ENCODE measurements at places on chromosomes 6 and 20. TPM values are rescaled to one million over a fixed set of nuclear protein-coding genes. Genes with fewer than 3 reads are reported as not detected.

DNA sequence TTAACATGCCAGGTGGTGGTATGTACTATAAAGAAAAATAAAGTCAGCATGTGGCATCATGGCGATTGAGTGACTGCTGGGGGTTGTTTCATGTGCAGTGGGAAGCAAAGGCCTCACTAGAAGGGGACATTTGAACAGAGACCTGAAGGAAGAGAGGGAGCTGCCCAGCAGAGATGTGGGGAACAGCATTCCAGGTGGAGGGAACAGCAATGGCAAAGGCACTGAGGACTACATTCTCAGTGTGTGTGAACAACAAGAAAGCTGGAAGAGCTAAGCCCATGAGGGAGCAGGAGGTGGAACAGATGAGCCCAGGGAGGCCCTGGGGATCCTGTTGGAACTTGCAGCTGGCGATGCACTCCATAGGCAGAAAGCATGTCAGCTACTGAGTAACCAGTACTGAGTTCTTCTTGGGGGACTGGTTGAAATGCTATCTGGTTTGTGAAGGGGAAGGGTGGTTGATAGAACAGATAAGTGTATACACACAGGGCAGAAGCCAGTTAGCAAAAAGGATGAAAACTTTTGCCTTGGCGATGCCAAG is 29.2 kb downstream of the NOX3 start:
- no peak for DNase-seq

DNA sequence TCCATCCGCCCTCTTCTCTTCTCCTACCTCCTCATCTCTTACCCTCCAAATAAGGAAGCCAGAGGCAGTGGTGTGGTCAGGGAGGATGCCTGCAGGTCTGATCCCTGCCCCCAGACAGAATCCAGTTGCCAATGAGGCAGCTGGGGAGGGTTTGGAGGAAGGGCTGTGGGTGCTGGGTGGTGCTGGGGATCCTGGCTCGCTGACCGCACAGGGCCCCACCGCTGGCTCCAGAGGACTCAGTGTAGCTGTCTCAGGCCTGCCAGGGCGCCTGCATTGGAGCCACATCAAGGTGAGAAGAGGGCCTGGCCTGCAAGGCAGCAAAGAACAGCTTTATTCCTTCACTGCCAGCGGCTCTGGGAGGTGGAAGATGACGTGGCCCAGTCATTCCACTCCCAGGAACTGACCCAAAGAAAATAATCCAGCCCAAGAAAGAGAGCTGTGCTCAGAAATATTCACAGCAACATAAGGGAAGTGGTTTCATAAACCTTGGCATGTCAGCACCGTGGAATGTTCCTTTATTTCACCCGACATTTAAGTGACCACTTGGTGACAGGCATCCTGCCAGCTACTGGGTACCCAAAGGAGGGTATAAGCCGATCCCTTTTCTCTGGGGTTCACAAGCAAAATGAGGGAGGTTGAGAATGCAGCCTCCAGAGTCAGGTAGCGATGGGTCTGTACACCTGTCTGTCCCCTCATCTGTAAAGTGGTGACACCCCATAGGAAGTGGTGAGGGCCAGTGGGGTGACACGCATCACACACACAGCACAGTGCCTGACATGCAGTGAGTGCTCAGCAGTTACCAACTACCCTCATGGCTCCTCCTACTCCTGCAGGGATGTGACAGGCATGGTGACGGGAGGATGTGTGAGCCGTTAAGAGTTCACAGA is 125.1 kb downstream of the SNX5 start:
- DNase-seq: no peak

DNA sequence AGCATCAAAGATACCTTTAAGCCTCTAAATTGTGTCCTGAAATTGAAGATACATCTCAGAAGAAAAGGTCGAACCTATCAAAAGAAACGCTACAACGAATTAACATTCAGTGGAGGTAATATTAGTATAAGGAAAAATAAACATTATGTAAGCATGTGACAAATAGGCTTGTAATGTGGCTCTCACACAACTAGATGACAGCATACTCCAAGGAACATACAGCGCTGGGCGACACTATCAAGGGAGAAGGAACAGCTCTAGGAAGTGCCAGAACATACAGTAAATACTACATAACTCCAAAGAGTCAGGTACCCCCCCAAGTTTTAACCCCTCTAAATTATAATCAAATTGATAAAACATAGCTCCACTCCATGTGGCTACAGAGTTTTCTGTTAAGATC is 103.5 kb downstream of the LAMP5 start:
- DNase-seq: peak; percentile 35

KCNB1 gene
- 0.41 TPM for total RNA-seq

GRCh38 chr20:16732506-16733152 is 2.8 kb downstream of the SNRPB2 start:
- DNase-seq: no peak

COL11A2 gene
- 0.48 TPM for total RNA-seq

DNA sequence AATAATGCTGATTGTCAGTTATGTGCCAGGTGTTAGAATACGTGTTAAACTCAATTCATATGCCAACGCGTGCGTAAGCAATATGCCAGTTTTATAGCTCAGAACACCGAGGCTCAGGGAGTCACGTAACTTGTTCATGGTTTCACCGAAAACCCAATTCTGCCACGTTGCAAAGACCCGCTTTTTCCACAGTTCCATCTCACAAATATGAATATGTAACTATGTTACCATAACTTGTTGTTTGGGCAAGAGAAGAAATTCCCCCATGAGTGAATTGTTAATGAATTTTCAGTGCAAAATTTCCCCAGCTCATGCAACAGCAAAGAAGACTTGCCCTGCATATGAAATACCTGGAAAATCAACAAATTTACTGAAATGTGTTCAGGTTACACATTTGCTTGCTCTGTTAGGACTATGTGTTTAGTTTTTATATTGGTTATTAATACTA is 30.1 kb downstream of the SF3B5 start:
- no peak for DNase-seq

TPBG gene
- total RNA-seq: 45.5 TPM

DNA sequence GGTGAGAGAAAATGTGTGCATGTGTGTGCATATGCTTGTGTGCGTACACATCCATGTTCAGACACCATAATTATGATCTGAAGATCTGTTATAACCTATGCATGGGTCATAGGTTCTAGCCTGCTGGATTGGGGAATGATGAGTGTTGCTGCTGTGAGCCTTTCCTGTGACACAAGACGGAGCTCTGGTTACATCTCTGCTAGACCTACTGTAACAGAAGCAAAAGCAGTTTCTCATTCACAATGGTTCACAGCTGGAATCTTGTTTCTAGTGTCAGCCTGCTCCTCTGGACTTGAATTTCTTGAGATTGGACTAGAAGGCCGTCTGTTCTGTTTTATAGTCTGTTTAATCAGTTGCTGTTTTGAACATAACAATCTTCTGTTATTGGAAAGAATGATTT is 40.1 kb downstream of the DEFB114 start:
- DNase-seq: peak; percentile 23

SDCBP2 gene
- 1.1 TPM for total RNA-seq

MEI4 gene
- total RNA-seq: 0.38 TPM

HTR1E gene
- not detected for total RNA-seq

ZC2HC1B gene
- total RNA-seq: not detected

SLC2A10 gene
- total RNA-seq: 7.4 TPM

DNA sequence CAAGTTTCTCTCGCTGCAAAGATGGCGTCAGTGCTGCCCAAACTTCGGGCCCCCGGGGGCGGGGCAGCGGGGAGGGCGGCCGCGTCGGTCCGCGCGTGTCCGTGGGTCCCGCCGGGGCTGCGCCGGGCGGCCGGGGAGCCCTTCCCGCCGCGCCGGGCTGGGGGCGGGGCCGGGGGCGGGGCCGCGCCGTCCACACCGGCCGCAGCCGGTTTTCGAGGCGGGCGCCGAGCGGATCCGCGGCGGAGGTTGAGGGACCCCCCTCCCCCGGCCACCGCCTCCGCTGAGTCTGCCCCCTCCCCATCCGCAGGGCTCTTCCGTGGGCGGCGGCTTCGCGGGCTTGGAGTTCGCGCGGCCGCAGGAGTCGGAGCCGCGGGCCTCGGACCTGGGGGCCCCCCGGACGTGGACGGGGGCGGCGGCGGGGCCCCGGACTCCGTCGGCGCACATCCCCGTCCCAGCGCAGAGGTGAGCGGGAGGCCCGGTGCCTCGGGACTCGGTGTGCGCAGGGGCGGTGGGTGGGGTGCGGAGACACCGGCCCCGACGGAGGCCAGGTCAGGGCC is 572 bp downstream of the SLC2A4RG start:
- DNase-seq: peak; percentile 97

DNA sequence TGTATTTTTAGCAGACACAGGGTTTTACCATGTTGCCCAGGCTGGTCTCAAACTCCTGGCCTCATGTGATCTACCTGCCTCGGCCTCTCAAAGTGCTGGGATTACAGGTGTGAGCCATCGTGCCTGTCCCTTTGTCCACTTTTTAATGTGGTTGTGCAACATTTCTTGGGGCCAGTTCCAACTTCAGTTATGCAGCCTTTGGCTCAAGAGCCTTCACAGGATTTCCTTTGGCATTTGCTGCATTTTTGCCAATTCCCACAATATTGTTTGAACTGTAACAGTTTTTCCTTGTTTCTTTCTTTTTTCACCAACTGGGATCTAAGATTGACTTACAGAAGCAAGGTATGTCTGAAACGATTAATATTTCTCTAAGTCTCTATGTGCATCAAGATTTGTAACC is 63.6 kb downstream of the EDN1 start:
- DNase-seq: no peak

DNA sequence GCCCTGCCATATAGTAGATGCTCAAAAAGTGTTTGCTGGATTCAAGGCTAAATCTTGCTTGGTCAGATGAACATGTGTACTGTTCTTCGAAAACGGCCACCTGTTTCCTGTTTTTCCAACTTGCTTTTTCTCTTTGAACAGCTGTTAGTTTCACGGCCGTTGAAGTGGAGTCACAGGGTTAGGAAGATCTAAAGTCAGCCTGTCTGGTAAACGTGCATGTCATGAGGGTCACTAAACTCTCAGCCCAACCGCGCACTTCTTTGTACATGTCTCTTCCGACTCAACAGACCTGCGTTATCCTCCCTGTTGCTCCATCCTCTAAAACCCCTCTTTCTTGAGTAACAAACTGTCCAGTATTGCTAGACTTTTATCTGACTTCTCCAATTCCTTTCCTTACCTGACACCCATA is 93.2 kb upstream of the MAN1A1 start:
- DNase-seq: no peak

DNA sequence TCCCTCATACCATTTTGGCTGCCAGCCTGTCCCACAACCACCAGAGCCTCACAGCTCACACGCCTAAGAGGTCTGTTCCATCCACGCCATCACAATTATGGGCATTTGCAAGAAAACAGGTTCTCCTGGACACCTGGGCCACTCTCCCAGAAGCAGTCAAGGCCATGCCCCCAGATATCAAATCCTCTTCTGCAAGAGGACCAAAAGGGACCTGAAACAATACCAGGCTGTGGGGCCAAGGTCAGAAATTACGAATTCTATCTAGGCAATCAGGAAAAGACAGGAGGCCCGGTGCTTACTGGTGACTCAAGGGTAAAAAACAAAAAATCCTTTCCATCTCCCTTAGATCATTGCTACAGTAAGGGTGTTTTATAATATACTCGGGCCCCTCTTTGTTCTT is 69.8 kb downstream of the ZMYND8 start:
- no peak for DNase-seq

DNA sequence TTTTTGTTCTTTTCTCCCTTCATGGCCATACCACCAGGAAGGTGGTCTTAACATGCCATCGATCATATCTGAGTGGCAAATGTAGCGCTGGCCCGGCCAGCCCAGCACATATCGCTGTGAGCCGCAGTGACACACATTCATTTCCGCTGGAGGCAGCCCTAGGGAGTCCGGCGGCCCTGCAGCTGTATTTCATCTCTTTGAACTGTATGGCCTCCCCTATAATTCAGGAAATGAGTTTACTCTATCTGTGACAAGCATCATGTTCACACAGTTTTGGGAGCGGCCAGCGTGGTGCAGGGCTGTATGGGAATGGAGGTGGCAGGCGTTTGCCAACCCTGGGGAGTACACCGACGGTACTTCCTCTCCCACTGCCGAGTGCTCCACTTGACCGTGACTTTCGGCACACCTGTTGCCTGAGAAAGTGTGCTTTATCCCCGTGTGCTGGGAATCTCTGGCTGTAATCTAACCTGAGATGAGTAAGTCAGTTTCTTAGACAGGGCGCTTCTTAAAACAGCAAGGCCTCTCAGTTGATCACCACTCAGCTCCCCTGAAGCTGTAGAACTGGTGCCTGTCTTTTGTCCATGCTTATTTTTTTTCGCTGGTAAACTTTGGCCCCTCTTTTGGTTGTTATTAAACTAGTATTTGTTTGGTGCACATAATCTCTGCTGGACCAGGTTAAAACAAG is 257.1 kb upstream of the TAB2 start:
- DNase-seq: no peak

LCA5 gene
- 2.3 TPM for total RNA-seq

FAXC gene
- 4.7 TPM for total RNA-seq

DNA sequence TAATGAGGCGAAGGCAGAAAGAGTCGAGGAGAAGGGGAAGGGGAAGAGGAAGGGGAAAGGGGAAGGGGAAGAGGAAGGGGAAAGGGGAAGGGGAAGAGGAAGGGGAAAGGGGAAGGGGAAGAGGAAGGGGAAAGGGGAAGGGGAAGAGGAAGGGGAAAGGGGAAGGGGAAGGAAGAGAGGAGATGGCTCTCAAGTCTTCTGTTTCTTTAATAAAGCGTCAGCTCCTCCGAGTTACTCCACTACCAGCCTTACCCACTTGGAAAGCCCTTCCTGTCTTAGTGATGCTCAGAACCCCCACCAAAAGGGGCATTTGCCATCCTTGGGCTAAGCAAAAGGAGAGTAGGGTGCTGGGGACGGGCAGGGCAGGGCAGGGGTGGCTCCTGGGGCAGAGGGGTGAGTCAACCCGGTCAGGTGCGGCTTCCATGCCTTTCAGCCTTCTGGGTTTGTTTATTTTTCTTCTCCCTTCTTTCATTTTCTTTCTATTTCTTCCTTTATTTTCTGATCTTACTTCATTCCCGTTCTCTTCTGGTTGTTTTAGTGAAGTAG is 476 bp upstream of the CLIC5 start:
- DNase-seq: peak; percentile 45

COL10A1 gene
- not detected for total RNA-seq

DNA sequence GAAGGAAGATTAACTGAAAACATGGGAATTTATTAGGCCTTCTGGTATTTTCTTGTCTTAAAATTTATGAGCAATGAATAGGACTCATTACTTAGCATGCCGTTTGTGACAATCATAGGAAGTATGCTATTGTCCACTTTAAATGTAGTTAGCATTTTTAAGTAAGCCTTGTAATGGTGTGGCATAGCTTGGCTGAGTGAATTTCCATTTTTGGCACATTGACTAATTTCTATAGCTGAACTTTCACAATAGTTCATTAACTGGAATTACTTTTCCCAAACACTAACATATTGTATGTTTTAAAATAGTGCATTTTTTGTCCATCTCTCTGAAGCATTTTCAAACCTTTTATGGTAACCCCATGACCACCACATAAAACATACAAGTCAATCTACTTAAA is 15.7 kb downstream of the RSPO3 start:
- no peak for DNase-seq

DNA sequence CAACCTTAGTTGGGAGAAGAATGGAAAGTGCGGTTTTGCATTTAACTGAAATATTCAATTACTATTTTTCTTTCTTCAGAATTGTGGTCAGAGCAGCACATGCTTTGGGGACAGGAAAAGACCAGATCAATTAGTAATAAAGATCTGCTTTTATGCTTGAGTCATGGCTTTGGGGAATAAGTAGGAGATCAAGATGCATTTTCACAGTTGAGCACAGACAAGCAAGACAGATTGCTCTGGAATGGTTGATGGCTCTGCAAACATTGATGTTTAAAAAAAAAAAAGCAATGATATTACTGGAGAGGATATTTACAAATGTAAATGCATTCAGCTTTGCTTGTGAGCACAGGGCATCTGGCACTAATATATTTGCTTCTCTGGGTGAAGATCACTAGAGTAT is 224.4 kb upstream of the SASH1 start:
- DNase-seq: no peak

ANGPT4 gene
- 0.11 TPM for total RNA-seq
